ENCODE measurements at places on chromosomes 2 and 18.

DNA sequence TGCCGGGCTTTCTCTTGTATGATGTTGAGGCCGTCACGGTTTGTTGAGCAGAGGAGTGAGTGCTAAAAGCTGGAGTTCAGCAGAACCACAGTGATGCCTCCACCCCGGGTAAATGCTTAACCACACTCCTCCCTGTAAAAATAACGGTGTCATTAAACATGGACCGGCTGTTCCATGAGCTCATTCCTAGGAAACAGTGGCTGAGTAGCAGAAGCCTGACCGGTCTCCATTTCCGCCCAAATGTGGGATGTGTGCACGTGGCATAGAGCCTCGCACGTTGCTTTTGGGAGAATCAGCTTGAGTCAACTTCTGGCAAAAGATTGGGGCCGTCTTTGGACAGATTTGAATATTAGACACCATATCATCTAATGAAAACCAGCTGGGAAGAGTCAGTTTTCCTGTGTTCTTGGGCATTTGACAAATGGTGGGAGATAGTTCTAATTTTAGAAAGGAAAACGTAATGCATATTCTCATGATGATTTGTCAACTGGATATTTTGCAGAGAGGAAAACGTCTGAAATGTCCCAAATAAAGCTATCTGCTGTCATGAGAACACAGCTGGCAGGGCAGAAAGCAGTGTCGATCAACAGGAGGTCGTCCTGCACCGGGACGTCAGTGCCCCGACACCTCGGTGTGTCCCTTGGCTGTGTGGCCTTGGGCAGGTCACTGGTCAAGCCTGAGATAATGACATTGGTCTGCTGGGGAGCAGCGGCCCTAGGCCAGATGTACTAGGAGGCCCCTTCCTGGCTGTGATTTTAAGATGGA lies 42.4 kb downstream of the LRRFIP1 start:
- DNase-seq: peak; percentile 91

DNA sequence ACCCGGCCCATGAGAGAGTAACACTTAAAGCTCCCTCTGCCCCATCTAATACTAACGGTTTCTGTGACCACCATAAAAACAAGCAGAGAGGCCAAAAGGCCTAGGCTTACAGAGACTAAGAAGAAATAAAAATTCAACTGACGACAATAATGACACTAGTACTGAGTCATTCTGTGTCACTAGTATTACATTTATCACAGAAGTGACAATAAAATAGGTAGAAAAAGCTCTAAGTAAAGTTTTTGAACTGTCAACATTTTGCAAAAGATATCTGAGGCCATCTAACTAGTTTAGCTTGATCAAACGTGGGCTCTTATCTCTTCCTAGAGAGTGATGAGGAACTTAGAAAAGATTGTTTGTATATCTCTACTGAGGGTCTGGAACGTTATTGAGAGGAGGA lies 35.6 kb downstream of the AP1S3 start:
- no peak for DNase-seq

DNA sequence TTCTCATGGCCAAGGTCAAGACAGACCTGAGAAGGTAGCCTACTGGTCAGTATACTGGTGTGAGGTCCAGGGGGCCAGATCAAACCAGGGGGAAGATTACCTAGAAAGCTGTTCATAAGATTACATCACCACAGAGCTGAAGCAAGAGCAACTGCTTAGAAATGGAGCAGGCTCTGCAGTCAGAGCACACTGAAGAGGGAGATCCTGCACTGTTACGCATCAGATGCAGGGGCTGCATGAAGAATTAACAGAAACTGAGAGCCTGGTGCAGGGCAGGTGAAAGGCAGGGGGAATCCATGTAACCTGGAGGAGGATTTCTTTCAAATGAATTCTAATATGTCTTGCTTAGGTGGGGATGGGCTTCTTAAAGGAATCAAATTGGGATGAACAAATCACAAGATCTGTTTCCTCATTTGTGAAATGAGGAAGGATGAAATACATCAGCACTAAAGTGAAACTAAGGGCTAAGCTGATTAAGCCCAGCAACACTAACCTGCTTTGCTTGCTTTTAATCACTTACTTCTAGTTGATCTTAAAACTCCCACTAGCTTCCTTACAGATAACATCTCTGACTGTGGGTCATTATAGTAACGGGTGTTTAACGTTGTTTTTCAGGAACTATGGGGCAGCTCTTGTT lies 74.3 kb upstream of the ADAM23 start:
- no peak for DNase-seq

GRCh38 chr2:2649109-2650072 lies 318.3 kb upstream of the MYT1L start:
- no peak for DNase-seq

DNA sequence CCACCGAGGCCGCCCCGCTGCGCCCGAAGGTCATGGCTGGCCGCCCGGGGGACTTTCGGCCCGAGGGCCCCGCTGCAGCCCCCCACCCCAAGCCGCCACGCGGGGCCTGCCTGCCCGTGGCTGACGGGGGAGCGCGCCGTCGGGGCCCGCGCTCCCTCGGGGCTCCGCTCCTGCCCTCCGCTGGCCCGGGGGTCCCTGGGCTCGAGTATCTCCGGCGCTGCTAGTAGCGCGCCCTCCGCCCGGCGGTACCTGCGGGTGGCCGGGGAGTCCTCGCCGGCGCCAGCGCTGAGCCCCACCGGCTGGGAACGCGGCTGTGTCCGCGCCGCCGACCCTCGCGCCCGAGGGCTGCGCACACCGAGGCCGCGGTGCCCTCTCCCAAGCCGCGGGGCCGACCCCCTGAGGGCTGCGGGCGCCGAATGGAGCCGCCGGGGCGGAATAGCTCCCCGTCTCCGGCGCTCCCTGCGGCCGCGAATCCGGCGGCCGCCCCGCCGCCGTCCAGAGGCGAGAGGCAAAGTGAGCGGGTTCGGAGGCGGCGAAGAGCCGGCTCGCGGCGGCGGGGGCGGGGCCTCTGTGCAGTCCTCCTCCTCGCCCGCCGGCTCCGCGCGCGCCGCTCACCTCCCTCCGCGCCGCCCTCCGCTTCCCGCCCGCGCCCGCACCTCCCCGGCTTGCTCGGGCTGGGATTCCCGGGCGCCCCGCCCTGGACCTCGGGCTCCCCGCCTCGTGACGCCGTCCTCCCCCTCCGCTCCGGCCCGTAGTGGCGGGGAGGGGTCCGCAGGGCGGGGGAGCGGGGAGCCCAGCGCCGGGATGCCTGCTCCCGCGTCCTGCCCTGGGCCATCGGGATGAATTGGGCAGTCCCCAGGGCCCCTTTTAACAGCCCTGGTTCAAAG lies at the start of gene KCNG3:
Gene KCNG3, minus strand, starts transcription at position 515 of the 887 bp plus-strand sequence. Its CDS starts 481 bp downstream, at position 34.
- no peak for DNase-seq

DNA sequence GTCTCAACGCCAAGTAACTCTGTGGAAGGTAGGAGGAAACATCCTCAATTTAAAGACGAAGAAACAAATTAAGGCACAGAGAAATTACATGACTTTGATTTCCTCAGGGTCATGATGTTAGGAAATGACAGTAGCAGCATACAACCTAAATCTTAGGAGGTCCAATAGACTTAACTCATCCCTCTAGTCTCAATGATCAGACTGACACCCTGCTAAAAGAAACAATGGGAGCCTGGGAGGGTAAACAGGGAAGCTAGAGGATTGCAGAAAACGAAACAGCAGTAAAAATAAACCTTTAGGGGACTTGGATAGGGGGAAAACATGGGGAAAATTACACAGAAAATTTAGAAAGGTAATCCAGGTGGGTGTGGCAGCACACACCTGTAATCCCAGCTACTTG lies 56.0 kb downstream of the ROCK2 start:
- DNase-seq: no peak

GRCh38 chr18:27871726-27872125 lies 305.2 kb downstream of the CDH2 start:
- DNase-seq: peak; percentile 25

GRCh38 chr18:51522821-51523220 lies 325.3 kb upstream of the MEX3C start:
- no peak for DNase-seq

DNA sequence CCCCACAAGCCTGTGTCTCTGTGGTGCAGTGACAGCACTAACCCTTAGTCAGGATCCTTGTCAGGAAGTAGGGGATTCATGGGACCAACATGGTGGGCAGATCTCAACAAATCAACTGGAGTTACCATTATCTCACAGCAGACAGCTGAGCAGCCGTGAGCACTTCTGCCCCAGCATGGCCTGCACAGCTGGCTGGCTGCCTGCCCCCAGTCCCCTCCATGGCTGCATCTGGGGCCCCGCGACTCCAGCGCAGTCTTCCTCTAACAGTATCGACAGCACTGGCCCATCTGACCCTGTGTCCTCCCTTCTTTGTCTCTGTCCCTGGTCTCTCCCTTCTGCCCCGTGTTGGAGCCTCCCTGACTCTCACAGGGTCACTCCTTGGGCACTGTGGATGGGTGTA lies 4.7 kb upstream of the ADCY3 start:
- DNase-seq: no peak

- DNase-seq: peak; percentile 99
Observed at GRCh38 chr2:7666596-7667259, 749.5 kb downstream of the RNF144A start.
